ENCODE measurements at places on chromosomes 4 and X.
A peak's percentile ranks its signal among the peaks of the same experiment; 100 is the strongest.

GRCh38 chrX:111492085-111492484 lies 19.4 kb upstream of the SERTM2 start:
- no peak for DNase-seq

GRCh38 chr4:52548818-52549570 lies 110.1 kb downstream of the USP46 start:
- no peak for DNase-seq

GRCh38 chr4:176575141-176575730 lies 217.5 kb downstream of the VEGFC start:
- DNase-seq, result no peak

- DNase-seq, result no peak
These were observed 82.8 kb downstream of the PDGFC start for GRCh38 chr4:156888762-156889161.

GRCh38 chr4:127155116-127155515 lies 477.6 kb upstream of the INTU start:
- no peak for DNase-seq

GRCh38 chr4:146469022-146469421 lies 52.7 kb downstream of the SLC10A7 start:
- DNase-seq, result no peak

GRCh38 chr4:36242629-36243354 lies 1.5 kb downstream of the ARAP2 start:
- no peak for DNase-seq

- no peak for DNase-seq
These were observed 6.7 kb upstream of the HGFAC start for GRCh38 chr4:3434881-3435685.

- no peak for DNase-seq
These were observed 34.0 kb downstream of the STARD8 start for GRCh38 chrX:68681443-68681941.

GRCh38 chrX:112746812-112747595 lies 67.3 kb upstream of the LHFPL1 start:
- no peak for DNase-seq

DNA sequence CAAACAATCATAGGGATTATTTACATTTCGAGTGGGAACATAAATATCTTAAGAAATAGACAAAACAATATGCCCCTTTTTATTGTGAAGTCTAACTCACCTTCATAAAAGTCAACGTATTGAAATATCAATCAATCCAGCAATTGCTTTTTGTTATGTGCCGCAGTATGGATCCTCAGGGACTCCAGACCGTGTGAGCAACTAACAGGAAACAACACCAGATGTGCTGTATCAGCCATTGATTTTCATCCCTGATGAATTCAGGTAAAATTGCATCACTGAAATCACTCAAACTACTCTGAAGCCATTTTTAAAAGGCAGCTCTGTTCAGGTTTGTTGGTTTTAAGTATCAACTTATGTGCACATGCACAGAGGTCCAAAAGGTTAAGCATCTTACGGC lies 197.3 kb upstream of the FAT1 start:
- DNase-seq, result no peak

- no peak for DNase-seq
These were observed 40.3 kb downstream of the ATP2B3 start for GRCh38 chrX:153557618-153558355.

DNA sequence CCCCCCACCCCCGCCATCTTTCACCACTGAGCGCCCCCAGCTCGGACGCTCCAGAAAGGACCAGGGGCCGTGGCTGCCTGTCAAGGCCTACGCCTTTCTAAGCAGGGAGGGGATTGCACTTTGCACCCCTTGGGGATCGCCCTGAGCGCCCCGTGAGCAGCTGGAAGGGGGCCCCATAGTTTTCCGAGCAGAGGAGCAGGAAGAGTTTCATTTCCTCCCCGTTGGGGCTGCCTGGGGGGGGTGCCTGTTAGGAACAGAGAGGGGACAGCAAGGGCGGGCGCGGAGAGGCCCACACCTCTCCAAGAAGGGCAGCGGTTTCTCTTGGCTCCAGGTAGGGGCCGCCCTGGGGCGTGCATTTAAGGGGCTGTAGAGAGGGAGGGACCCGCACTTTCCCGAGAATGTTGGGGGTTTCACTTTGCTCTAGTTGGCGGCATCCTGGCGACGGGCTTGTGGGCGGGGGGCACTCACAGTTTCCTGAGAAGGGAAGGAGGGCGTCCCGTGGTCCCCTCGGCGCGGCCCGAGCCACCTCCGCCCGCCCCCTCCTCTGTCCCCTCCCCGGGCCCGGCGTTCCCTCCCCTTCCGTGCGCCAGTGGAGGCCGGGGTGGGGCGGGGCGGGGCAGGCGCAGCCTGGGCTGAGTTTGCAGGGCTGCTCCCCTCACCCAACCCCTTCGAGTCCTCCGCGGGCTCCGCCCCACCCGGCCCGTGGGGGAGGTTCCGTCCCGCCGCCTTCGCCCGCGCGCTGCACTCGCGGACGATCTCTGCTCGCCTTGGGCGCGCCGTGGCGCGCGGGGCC lies 82.3 kb upstream of the CD99 start:
- peak; percentile 72 for DNase-seq

GRCh38 chr4:93770201-93770600 lies 58.4 kb upstream of the ATOH1 start:
- no peak for DNase-seq
